Germinal center (tissue), 1 donor: ENCODE measurements at places on chromosomes 6 and 20.

GRCh38 chr6:45326698-45327417, 1.3 kb upstream of the RUNX2 start:
- DNase-seq = no peak

DNA sequence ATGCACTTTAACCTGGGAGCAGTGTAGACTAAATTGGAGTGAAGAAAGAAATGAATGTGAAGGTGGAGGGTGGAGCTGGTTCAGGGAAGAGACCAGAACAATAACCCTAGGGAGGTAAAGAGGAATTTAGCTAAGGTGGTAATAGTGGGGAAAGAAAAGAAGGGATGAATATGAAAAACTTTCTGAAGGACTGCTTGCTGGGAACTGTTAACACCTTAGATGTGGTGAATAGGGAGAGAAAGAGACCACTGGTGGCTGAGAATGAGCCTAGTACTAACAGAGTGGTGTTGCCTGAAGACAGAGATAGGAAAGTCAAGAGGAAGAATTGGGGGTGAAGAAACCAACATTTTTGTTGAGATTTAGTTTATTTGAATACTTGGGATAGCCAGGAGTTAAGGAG, 78.4 kb upstream of the HS3ST5 start:
- no peak for DNase-seq

DNA sequence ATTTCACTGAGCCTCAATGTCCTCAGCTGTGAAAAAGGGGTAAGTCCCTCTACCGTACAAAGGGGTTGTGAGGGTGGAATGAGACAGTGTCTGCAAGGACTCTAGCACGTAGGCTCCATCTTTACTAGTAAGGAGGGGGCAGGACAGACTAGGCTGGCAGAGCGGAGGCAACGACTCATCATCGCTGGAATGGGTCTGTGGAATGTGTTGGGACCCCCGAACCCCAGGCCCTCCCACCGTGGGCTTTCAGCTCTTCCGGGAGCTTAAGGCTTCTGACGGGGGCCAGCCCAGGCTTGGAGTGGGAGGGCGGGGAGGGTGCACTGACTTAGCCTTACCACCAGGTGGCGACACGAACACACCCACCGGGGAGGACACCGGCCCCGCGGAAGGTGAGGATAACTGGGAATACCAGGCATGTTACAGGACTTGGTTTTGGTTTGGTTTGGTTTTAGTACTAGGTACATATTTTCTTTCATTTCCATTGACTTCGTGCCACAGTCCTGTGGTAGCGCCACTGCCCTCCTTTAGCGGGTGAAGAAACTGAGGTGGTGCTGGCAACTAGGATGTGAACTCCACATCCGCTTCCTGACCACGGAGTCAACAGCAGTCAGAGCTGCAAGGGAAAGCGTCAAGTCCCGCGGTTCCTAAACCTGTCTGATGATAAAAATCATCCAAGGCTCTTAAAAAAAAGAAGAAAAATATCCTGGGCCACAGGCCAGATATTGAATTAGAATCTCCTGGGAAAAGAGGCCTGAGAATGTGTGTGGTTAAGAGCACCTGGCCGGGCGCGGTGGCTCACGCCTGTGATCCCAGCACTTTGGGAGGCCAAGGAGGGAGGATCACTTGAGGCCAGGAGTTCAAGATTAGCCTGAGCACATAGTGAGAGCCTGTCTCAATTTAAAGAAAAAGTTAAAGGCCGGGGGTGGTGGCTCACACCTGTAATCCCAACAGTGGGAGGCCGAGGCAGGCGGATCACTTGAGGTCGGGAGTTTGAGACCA, 10.3 kb upstream of the TULP1 start:
- DNase-seq = peak; percentile 83

DNA sequence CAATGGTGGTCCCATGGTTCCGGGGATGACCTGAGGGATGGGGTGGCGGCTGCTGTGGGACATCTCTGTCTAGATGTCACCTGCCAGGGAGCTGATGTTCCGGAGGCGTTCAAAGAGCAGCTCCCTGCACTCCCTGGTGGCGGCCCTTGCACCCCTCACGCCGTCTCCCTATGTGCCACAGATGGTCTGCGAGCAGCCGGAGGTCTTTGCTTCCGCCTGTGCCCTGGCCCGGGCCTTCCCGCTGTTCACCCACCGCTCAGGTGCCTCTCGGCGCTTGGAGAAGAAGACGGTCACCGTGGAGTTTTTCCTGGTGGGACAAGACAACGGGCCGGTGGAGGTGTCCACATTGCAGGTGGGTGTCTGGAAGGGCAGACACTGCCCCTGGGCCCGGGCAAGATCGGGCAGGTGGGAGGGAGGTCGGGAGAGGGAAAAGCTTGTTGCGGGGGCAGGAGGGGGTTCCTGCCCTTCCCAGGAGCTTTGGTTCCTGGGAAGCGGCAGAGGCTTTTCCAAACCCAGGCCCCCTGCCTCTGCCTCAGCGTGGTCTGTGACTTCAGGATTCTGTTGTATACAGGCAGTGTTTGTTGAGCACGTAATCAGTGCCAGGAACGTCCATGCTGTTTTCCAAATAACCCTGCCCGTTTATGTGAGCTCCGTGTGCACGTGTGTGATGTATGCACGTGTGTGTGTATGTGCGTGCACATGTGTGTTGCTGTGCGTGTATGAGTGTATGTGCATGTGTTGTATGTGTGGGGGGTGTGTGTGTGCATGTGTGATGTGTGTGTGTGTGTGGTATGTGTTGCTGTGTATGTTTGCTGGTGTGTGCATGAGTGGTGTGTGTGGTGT, 1.9 kb downstream of the NPEPL1 start:
- no peak for DNase-seq

DNA sequence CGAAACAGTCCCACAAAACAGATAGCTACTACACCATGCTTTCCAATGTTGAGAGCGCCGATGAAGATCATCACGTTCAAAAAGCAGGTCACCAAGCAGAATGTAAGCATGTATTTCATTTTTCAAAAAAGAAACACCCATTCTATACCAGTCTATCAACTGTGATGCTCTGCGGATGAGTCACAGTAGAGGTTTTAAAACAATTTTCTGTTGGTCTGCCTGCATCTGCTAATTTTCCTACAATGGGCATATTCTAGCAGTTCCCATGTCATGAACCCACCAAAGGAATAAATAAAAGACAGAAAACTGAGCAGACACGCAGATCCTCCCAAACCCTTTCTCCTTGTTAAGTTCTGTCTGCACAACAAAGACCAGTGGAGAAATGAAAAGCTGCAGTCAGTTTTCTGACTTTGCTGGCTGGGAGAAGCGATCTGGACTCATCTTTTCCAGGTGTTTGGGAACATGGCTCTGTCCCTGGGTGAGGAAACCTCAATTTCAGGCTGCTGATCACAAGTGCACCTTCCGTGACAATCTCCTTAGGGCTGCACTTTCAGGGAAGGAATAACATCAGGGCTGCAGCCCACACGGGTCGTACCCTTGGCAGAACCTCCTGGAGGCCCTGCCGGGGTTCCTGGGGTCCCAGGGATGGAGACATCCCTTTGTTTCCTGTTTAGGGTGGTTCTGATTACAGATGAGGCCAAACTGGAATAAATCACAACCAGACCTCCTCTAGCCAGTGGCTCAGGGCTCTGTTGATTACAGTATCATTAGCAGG, 200.1 kb downstream of the BMP7 start:
- DNase-seq = no peak

GRCh38 chr20:45016089-45016671, 49.9 kb downstream of the STK4 start:
- no peak for DNase-seq

GRCh38 chr6:148441454-148441911, 98.8 kb downstream of the SASH1 start:
- no peak for DNase-seq

GRCh38 chr6:146146836-146147235, 118.0 kb downstream of the GRM1 start:
- no peak for DNase-seq

DNA sequence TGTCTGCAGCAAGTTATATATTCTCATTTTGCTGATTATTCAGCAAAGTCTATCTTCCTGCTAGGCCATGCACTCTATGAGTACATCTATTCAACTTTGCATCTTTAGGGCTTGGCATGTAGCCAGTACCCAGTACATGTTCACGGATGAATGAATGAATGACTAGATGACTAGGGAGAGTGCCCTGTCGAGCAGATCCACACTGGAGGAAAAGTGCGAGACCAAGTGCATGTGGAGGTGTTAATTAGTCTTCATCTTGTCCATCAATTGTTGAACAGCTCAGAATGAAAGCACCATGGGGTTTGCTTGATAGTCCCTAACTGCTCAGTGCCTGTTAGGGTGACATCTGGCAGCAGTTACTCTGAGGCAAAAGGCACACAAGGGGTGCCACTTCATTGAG, 30.4 kb downstream of the TM9SF4 start:
- DNase-seq = no peak

- DNase-seq = no peak
Observed at GRCh38 chr20:11271319-11271718, 597.5 kb upstream of the JAG1 start.

DNA sequence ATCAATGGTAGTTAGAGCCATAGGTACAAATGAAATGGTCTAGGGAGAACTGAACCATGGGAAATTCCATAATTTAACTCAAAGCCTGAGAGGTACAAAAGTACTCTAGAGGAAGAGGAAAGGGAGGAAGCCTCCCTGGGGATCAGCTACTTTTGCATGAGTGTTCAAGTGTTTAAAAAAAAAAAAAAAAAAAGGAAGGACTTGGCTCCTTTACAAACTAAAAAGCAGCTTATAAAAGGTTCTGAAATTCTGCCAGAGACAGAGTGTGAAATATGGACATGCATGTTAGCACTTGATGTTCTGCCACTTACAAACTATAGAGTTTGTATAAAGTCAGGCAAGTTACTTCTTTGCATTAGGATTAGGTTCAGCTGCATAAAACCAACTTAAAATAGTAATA, 290.0 kb downstream of the TBC1D7 start:
- DNase-seq = no peak

GRCh38 chr6:147983581-147984366, 358.9 kb upstream of the SASH1 start:
- no peak for DNase-seq

- DNase-seq = no peak
Observed at GRCh38 chr6:121879149-121879548, 443.7 kb downstream of the GJA1 start.

DNA sequence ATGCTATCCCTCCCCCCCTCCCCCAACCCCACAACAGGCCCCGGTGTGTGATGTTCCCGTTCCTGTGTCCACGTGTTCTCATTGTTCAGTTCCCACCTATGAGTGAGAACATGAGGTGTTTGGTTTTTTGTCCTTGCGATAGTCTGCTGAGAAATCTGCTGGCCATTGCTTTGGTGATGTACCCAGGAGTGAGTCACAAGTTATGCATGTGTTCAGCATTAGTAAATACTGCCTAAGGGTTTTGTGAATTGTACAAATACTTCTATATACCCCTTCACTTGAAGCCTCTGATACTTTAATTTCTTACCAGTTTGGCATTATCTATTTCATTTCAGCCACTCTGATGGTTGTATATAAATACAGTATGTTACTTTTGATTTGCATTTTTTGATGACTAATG, 711.3 kb upstream of the GJE1 start:
- no peak for DNase-seq

GRCh38 chr20:60662307-60662706, 589.8 kb upstream of the CDH4 start:
- no peak for DNase-seq

- no peak for DNase-seq
Observed at GRCh38 chr6:103113416-103113815, 1719.9 kb downstream of the GRIK2 start.

DNA sequence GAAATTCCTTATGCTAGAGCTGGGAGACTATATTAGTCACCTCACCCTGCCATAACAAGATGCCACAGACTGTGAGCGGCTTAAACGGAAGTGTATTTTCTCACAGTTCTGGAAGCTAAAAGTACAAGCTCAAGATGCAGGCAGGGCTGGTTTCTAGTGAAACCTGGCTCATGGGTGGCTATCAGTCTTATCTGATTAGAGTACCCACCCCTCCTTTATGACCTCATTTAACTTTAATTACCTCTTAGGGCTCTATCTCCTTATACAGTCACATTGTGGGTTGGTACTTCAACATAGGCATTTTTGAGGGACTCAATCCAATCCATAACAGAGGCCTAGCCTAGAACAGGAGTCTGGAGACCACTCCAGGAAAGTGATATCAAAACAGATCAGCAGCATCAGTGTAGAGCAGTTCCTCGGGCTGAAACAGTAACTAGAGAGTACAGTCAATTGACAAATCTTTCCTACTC, 2.3 kb upstream of the SNRNP48 start:
- DNase-seq = no peak

- DNase-seq = no peak
Observed at GRCh38 chr6:45801471-45802289, 214.0 kb downstream of the CLIC5 start.

DNA sequence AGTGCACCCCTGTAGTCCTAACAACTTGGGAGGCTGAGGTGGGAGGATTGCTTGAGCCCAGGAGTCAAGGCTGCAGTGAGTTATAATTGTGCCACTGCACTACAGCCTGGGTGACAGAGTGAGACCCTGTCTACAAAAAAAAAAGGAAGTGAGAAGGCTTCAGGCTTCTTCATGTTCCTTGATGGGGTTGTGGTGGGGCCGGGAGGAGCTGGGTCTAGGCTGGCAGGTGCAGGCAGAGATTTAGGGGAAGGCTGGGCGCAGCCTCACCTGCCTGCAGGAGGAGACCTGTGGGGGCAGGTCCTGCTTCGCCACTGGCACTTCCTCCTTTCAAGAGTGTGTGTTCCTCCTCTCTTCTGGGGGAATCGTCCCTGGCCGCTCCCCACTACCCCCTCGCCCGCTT, 63.9 kb downstream of the CHMP4B start:
- peak; percentile 74 for DNase-seq

GRCh38 chr6:13472099-13472498, 15.3 kb downstream of the GFOD1 start:
- DNase-seq = no peak

DNA sequence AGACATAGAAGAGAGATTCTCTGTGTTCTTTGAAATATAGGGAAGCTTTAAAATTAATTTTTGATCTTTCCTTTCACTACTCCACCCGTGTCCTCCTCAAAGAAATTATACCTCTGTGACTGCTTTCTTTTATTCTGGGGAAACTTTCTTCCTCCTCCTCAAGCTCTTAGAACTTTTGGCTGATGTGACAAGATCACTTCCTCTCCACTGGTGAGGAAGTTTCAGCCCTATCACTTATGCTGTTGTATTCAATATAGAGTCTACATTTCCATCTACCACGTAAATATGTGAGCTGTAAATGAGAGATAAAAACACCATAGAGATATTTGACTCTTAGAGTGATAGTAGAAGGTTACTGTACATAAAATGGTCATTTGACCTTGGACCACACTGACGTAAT, 141.9 kb upstream of the SASH1 start:
- DNase-seq = no peak

- no peak for DNase-seq
Observed at GRCh38 chr20:48944663-48945297, 23.3 kb downstream of the ARFGEF2 start.

GRCh38 chr20:49507741-49508434, 25.4 kb upstream of the KCNB1 start:
- no peak for DNase-seq
